T-cell (primary cell): ENCODE measurements at places on chromosomes 4 and X.

- no peak for DNase-seq
These were observed 1.1 kb downstream of the GTPBP6 start for GRCh38 chrX:317424-318067.

DNA sequence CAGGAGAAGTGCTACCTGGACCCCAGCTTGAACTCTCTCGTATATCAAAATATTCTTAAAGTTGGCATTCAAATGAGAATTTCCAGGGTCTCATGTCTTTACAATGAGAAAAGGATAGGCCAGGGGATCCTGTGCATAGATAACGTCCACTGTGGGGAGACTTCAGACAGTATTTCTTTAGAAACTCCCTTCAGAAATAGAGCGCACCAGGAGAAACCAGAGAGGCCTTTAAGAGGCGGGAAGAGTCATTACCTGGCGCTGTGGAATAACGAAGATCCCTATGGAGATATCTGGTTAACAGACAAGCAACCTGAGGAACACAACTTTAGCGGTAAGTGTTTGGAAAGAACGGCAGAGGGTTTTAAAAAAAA is 600 bp downstream of the RADX start:
- DNase-seq: no peak

DNA sequence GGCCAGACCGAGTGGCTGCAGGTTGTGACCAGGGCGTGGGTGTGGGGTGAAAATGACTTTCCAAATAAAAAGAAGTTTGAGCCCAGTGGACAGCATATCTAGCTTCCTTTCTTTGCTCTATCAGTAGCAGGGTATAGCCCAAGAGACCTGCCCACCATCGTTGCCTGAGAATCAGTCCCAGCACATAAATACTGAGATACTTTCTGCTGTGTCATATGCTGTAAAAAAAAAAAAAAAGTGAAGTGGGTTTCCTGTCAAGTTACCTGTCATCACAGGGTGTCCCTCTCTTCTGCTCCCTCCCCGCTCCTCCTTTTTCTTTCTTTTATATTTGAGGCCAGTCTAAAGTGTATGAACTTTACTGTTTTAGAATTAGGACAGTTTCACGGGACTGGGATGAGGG is 330.3 kb upstream of the BOD1L1 start:
- no peak for DNase-seq

DNA sequence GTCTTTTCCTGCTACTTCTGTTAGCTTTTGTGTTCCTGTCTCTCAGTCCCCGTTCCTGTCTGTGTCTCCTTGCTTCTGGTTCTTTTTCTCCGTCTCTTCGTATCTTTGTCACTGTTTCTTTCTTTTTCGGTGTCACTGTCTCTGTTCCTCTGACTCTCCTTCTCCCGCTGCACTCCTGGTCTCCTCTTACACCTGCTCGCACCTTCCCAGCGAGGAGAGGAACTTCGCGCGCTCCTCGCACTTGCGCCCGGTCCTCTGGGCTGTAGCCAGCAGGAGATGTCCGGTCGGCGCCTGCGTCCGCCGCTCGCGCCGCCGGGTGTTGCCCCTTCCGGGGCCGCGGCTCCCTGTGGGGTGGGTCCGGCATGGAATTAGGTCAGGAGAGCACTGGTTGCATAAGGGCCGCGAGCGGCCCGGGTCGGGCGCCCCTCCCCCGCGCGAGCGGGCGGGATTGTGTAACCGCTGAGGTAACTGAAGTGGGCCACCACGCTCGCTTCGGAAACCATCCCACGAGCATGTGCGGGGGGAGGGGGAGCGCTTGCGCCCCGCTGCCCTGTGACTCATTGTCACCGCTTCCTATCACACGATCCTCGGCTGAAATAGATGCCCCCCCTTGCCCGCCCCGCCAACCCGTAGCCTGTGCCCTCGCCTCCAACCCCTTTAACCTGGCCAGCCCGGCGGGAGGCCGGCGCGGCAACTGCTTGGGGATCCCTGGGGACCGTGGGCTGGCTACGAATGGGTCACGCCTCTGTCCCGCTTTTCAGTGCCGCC is 1.6 kb downstream of the LONRF3 start:
- peak; percentile 68 for DNase-seq

DNA sequence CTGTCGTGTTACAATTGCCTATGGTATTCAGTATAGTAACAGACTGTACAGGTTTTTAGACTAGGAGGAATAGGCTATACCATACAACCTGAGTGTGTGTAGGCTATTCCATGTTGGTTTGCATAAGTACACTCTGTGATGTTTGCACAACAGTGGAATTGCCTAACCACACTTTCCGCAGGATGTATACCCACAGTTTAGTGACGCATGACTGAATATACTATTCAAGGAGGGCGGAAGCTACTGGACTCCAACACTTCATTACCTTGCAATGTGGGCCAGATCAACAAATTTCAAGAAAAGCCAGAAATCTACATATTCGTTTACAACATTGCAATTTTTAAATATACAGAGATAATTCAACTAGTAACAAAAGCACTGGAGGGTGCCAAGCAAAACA is 317.2 kb downstream of the PDGFC start:
- no peak for DNase-seq

- no peak for DNase-seq
These were observed 24.8 kb upstream of the CYBB start for GRCh38 chrX:37755025-37755424.

DNA sequence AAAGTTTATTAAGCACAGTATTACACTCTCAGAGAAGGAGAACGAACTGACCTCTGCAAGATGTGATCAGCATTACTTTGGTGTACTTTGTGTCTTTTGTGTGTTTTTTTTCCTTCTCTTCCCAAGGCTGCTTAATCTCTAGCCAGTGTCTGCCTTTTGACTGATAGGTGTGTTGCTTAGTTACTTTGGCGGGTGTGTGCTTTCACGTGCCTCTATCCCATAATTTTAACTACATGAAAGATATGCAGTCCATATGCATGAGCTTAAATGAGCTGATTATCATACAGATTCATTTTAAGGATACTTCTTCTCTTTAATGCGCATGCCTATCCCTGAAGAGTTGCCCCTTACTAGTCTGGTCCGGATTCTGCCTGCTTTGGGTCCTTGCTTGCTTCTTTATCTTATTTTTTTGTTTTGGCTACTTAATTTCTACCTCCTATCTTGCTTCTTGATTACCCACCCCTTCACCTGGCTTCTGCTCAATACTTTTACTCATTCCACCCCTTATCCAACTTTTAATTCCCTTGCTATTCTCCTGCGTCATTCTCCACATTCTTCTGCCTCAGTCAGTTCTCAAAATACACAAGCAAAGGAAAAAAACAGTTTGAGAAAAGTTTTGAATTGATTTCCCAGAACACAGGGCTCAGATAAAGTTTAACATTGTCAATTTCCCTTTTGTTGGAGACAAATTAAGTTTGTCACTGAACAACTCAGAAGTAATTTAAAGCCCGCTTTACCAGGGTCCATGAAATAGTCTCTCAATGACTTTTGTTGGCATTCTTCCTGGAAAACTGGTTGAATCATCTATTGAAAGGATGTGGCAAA is 182.0 kb downstream of the TENT5D start:
- no peak for DNase-seq
